HT1080 (cell line): ENCODE measurements at places on chromosomes 2 and 18.
A peak's percentile ranks its signal among the peaks of the same experiment; 100 is the strongest.

GRCh38 chr2:47089083-47089464, 66.0 kb downstream of the STPG4 start:
- DNase-seq, result peak; percentile 70

- DNase-seq, result no peak
Measured at GRCh38 chr2:151905963-151906632, 77.9 kb upstream of the ARL5A start.

DNA sequence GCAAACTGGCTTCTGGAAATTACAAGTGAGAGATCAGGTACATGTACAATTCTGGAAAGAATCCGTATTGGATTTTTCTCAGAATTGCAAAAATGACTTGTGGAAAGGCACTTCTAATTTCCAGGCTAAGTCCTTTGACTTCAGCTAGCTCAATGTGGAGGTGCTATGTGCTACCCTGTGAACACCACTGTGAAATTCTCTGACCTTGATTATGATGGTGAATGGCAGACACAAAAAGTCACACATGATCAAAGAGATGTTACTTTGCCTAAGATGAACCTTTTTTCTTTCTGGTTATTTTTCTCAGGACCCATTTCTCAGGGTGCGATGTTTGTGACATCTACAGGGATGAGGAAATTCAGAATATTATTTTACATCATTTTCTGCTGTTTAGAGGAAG, 856.6 kb upstream of the VRK2 start:
- DNase-seq, result no peak

- peak; percentile 23 for DNase-seq
Measured at GRCh38 chr2:99489063-99489760, 605 bp downstream of the REV1 start.

DNA sequence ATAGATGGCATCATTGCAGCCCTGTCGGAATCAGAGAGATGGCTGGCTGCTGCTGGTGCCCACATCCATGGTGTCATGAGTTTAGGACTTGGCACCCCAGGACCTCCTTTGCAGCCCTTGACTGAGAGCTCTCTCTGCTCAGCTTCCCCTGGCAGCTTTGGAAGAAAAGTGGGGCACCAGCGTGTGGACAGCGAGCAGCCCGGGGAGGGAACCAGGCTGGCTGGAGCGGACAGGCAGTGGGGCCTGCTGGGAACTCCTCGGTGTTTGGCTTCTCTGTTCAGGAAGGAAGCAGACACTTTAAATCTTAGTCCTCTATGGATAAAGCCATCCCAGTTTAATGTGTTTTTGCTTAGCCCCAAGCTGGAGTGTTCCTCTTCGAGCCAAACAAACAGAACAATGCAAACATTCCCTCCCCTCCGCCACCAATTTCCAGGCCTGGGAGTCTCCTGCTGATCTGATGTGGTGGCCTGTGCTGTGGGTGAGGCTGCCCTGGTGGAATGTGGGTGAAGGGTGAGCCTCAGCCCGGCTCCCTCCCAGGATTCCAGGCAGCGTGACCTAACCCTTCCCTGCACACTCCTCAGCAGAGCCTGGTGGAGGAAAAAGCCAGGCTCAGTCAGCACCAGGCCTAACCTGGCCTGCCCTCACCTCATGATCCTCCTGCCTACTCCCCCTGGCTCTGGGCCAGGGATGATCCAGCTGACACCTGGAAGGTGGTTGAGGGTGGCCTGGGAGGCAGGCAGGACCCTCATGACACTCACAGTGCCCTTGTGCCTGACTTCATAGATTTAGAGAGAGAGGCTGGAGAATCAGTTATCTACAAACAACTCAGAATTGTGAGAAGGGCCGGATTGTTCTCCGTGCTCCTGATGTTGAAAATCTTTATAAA, 21.6 kb upstream of the ITGB6 start:
- no peak for DNase-seq

GRCh38 chr2:190838492-190838910, 42.1 kb upstream of the GLS start:
- peak; percentile 88 for DNase-seq

DNA sequence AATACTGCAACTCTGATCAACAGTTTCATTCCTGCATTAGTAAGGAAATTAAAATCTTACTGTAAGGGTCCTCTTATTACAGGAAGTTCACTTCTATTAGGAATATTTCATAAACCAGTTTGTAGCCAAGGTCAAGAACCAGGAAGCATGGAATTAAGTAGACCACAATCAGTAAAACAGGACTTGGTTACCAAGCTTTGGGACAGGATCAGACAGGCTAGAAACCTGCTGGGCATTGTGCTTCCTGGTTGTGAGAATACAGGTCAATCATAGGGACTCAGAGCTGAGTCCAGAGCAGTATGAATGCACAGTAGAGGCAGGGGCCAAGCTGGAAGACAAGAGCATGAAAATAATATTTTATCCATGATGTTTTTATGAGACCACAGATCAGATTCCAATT, 248.0 kb downstream of the IKZF2 start:
- DNase-seq, result no peak

DNA sequence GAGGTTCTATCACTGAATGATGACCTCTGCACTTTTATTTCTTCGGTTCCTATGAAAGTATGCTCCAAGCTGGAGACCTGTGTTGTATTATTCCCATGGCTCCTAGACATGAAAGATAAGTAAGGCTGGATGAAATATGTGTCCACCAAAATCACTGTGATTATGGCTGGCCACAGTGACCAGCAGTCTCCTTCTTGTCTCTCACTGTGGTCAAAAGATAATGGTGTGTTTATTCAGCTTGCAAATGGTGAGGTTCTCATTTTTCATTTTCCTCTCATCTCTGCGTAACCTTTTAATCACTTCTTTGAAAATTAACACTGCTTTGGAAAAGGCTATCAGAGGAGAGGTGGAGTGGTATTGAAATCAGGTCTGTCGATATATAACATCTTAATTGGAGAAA, 107.8 kb upstream of the DAPL1 start:
- no peak for DNase-seq

DNA sequence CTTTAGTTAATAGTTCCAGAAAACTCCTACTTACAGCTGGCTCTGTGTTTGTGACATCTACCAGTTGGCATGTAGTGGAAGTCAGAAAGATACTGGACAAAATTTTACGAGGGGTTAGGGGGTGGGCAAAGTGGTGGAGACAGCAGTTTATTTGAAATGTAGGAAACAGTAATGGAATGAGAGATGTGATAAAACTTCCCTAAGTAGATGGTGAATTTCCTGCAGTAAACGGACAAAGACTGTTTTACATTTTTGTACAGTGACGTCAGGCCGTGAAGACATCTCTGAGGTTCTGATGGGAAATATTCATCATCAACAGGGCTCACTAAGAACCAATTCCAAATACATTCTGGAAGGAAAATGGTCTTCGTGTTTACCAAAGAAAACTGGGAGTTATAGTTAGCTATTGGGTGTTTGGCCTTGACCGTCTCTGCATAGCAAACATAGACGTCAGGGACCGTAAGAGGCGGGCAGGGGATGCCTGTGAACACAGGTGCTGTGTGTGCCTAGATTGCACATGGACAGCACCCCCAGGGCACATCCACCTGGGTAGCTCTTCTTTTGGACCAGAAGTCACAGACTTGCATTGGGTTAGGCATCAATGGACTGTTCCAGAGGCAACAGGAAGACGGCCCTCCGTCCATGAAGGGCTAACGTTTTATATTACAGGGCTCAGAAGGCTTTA, 131.5 kb downstream of the ZNF516 start:
- no peak for DNase-seq

GRCh38 chr2:176668912-176669311, 399.7 kb downstream of the MTX2 start:
- DNase-seq, result no peak

DNA sequence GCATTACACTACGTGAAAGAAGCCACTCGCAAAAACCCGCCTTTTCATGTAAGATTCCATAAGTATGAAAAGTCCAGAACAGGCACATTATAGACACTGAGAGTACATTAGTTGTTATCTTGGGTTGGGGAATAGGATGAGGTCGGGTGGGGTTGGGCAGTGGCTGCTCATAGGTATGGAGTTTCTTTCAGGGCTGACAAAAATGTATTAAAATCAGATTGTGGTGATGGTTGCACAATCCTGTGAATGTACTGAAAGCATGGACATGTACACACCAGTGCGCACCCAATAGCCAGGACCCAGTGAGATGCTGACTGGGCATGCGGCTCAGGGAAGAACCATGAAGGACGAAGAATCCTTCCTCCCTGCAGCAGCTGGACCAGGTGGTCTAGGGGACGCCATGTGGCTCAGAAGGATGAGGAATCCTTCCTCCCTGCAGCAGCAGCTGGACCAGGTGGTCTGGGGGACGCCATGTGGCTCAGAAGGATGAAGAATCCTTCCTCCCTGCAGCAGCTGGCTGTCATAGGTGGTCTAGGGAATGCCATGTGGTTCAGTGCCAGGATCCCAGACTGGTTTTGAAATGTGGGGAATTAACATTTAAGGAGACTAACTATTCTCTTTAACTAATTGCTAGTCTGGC, 50.1 kb downstream of the MBP start:
- no peak for DNase-seq

DNA sequence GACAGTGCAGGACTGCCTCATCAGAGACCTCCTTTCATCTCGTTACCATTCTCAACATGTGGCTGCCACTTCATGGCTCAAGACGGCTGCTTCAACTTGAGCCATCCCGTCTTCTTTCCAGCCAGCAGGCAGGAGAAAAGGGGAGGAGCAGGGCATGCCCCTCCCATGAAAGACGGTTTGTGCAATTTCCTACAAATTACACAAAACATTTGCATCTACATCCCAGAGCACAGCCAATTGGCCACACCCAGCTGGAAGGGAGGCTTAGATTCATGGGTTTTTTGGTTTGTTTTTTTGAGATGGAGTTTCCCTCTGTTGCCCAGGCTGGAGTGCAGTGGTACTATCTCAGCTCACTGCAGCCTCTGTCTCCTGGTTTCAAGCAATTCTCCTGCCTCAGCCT, 11.8 kb downstream of the UCN start:
- DNase-seq, result no peak

GRCh38 chr2:173452416-173452815, 97.7 kb downstream of the CDCA7 start:
- DNase-seq, result no peak

DNA sequence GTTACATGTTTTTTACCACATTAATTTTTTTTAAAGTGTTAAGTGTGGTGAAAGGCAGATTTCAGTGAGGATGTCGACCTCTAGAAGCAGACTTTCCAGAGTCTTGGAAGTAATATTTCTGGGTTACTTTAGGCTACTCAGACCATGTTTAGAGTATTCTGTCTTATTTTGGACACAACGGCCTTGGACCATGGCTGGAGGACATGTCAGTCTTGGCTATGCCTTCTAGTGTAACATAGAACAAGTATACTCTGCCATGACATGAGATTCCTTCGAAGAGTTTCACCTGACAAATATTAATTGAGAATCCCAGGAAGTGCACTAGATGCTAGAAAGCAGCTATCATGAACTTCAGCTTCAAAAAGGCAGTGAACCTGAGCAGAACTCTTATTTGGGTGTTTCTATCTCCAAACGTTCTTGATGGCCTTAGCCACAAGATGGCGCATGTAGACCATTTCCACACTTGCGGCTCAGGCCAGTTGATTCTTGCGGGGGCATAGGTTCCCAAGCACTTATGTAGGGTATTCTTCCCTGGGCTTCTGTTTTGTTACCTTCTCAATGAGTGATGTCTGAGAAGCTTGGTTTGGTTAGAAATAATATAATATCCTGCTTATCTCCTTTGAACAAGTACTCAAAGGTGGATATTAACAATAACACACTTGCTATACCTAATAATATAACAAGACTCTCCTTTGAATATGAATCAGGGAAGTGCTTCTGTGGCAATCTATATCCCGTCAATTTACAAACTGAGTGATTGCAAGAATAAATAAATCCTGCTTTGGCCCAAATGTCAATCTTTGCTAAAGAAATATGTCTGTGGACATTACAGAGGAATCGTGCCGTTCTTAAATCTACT, 62.0 kb downstream of the CACNB4 start:
- DNase-seq, result peak; percentile 71

GRCh38 chr2:143893371-143893770, 626.5 kb downstream of the ZEB2 start:
- DNase-seq, result peak; percentile 9

- DNase-seq, result no peak
Measured at GRCh38 chr2:188969236-188969635, 4.9 kb upstream of the COL3A1 start.

DNA sequence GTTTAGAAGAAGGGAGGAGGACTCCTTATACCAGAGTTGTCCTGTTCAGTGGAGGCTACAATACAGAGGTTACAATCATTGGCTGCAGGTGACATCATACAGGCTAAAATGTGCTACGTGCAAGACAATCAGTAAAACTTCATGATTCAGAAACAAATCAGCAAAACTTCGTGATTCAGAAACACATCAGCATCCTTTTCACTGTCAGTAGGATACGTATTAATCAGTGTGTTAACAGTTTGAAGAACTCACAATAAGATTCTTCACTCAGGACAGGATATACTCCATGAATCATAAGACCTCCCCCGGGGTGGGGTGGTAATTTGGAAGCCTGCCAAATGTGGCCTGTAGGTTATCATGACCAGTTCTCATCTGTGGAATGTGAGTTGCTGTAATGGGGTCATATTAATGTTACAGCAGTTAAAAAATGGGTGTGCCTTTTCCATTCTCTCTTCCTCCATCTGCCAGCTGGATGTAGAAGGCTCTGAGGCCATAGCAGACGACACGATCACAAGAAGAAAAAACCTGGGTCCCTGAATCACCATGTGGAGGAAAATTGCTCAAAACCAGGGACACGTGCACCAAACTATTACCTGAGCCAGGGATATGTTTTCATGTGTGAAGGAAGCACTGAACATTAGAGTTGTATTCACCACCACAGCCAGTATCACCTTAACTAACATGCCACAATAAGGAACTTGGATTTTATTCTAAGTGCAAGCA, 134.8 kb upstream of the CREB1 start:
- DNase-seq, result peak; percentile 100

DNA sequence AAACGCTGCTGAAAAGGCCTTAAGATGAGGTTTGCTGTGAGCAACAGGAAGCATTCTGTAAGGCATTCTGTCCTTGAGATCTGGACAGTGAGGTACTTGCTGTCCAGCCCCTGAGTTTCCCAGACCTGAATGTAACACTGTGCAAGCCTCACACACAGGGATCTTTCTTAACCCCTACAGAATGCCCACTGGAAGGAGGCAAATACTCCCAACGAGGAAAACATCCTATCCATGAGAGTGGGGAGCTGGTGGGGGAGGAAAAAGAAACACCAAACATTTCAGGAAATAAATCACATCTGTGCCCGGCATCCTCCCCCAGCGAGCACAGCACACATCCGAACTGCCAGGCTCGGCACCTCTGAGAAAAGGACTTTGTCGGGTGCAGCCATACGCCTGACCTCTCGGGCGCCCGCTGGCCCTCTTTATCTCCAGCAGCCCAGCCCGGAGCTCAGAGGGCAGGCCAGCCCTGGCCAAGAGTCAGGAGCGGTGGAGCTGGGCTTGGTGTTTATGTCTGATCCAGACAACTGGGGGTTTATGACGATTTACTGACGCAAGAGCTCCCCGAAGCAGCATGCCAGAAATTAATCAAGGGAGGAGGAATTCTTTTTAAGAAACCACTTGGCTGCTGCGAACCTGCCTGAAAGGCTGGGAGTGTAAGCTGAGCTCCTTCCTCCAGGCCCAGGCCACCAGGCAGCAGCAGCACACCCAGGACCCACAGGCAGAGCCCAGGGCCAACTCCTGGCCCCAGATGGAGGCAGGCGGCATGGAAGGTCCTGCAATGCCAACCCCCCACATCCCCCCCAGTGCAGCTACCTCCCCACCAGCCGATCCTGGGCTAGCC, 72.2 kb downstream of the HDAC4 start:
- no peak for DNase-seq
